ENCODE measurements at places on chromosomes 11 and 22. TPM values are rescaled to one million over a fixed set of nuclear protein-coding genes. Genes with fewer than 3 reads are reported as not detected.

Gene C11orf21
- total RNA-seq: 1.5 TPM

GRCh38 chr22:37325039-37325395 is 42.7 kb downstream of the CYTH4 start:
- no peak for DNase-seq

- no peak for DNase-seq
These were observed 97.1 kb downstream of the ME3 start for GRCh38 chr11:86575208-86575855.

DNA sequence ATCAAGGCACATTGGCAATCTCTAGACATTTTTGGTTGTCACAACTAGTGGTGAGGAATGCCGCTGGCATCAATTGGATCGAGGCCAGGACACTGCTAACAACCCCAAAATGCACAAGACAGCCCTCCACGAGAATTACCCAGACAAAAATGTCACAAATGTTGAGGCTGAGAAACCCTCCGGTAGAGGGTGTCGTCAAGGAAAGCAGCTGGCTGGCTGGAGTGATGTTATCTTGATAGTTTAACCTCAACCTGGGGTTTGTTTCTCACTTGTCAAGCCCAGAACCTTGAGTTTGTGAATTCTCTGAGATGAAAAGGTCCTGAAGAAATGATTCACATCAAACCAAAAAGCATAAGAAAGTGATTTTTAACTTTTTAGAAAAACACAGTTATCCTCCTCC is 21.1 kb upstream of the TMPRSS13 start:
- no peak for DNase-seq

- no peak for DNase-seq
These were observed 196.9 kb downstream of the TBC1D22A start for GRCh38 chr22:46959369-46959768.

GRCh38 chr11:100730266-100730665 is 43.2 kb downstream of the ARHGAP42 start:
- DNase-seq: no peak
